RCC 7860 (cell line): ENCODE measurements at places on chromosomes 13 and 19.

DNA sequence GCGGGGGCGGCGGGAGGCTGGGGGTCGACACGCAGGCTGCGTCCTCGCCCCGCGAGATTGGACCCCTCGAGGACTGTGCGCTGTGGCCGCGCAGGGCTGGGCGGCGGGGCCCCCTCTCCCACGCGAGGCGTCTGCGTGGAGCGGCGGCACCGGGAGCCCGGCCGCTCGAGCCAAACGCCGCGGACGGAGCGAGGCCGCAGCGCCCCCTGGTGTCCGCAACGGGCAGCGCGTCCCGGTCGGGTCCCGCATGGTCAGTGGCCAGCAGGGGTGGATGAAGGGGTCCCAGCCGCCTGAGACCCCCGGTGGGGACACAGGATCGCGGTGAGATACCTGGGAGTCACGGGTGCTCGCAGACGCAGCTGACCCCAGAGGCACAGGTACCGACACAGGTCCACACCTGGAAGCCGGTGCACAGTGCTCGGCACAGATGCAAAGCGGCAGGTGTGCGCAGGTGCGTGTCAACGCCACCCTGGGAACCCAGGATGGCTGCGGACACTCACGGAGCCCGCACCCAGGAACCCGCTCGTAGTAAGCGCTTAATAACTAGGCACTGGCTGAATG lies 2.1 kb upstream of the CIRBP start:
- peak; percentile 21 for DNase-seq

- no peak for DNase-seq
Measured at GRCh38 chr19:21947775-21948174, 63.0 kb downstream of the ZNF208 start.

- no peak for DNase-seq
Measured at GRCh38 chr19:18425515-18426415, 6.6 kb downstream of the SSBP4 start.

GRCh38 chr13:110920038-110920437 lies 5.2 kb upstream of the ANKRD10 start:
- peak; percentile 4 for DNase-seq

- no peak for DNase-seq
Measured at GRCh38 chr19:37914908-37915307, 7.9 kb downstream of the SIPA1L3 start.

DNA sequence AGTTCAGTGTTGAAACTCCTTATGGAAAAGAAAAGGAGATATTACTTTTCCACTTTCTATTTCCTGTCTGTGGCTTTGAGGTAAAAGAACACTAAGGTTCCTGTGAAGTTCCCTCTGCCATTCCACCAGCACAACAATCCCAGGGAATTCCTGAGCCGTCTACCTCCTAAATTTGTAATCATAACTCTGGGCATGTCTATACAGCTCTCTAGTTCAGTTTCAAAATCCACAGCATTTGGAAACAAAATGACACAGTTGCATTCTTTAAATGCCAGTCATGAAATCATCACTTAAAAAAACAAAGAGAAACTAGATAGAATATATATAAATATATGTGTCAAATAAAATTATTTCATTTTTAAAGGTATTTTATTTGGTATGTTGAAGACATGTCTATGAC lies 9.0 kb upstream of the THSD1 start:
- DNase-seq, result peak; percentile 45

- DNase-seq, result peak; percentile 36
Measured at GRCh38 chr13:79393564-79394249, 12.3 kb downstream of the RBM26 start.

DNA sequence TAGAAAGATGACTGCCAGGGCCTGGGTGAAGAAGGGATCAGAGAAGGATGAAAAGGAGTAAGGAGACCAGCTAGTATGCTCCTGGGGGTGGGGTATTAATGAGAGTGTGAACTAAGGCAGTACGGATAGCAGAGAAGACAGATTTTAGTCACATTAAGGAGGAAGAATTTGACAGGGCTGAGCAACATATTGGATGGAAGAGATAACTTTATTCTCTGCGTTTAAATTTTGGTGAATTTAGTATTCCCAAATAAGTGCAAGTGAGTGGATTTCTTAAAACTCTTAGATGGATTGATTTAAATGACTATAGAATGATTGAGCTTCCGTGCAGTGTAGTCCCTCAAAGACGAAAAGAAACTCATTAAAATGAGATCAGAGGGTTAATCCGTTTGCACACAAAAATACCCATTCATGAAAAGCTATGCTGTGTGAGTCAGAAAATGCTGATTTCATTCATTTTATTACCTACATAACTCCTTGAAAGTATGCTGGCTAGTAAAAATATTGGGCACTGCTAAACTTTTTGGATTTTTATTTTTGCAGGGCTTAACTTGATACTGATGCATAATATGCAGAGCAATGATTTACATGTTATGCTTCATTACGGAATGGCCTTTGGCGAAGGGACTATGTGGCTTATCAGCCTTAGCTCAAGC lies 54.1 kb downstream of the WDFY2 start:
- DNase-seq, result no peak

DNA sequence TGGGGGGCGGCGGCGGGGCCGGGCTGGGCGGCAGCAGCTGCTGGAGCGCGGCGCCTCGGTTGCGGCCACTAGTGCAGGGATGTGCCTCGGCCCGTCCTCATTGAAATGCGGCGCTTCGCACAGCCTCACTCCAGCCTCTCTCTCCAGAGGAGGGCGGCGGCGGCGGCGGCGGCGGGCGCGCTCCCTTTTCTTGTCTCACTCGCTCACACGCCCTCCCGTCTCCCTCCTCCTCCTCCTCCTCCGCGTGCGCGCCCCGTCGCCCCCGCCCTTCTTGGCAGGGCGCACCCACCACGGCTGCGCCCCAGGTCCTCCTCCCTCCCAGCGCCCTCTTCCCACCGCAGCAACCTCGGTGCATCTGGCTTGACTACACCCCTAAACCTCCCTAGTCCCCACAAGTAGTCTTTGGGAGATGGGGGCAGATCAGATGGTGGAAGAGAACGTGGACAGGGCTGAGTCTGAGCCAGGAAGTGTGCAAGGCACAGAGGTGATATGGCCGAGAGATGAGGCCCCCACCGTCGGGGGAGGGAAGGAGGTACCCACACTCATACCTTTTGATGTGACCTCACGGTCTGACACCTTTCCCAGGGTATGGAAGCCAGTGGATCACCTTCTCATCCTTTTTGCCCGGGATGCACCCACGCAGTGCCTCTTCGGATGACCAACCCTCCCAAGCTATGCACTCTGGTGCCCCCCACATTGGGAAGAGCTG lies at the start of gene DCLK1:
TSS of gene DCLK1 (minus strand) at position 161 of the 709 bp plus-strand sequence.
- peak; percentile 8 for DNase-seq

DNA sequence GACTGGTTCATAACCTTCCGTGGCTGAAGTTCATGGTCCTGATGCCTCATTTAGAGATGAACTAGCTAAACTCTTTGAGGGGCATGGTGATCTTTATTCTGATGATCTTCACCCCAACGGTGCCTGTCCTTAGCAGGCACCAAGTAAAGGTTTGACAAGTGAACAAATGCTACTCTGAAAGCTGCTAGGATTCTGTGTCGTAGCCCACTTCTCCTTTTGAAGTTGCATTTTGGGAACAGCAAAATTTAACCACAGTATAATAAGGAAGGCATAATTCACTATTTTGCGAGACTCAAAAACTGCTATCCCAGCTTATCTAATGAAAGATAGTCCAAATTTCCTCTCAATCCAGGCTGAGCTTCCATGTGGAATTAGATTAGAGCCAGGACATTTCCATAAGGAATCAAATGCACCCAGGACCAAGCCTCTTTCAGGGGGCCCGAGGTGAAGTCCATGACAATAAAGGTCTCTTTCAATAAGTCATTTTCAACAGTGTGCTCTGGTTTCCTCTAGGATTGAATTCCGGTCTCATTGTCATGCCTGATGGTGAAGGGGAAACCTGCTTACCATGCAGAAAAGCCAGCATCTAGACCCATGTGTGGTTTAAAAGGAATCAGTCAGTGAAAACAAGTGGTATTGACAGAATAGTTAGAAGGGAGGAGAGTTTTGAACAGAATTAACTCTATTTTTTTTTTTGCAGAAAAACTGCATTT lies 23.1 kb downstream of the SIAH3 start:
- no peak for DNase-seq

DNA sequence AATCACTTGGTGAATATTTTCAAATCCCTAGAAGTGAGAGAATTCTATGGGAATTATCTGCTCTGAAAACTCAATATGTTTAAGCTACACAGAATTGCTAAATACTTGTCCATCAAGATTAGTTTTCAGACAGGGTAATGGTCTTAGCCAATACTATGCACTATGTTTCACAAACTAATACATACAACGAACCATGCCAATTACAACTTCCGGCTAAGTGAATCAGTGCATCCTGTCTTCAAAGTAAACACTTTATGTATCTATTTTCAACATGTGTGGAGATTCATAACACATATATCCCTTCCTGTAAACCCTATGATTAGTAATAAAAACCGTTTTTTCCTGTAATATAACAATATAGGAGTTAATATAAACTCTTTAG lies 181.5 kb downstream of the POSTN start:
- DNase-seq, result no peak

GRCh38 chr13:101552786-101553185 lies 100.3 kb downstream of the ITGBL1 start:
- no peak for DNase-seq

DNA sequence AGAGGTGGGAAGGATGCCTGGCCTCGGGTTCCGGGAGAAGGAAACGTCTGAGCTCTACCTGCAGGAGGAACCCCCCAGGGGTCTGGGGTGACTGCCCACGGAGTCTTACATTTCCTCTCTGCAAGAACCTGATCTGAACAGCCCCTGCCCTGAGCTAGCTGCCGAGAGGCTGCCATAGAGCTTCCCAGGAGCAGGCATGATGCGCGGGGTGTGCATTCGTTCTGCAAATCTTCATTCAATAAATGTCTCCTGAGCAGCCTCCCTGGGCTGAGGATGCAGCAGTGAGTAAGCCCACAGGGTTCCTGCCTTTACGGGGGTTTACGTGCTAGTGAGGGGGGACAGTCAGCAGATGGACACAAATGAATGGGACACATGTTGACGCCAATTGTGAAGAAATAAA lies 1.5 kb upstream of the SHISA7 start:
- DNase-seq, result no peak

- no peak for DNase-seq
Measured at GRCh38 chr19:46670813-46671212, 9.8 kb upstream of the DACT3 start.

GRCh38 chr19:45395821-45396617 lies 8.8 kb downstream of the PPP1R13L start:
- no peak for DNase-seq

- no peak for DNase-seq
Measured at GRCh38 chr19:8567522-8568172, 9.6 kb downstream of the MYO1F start.

- DNase-seq, result no peak
Measured at GRCh38 chr13:31094331-31095015, 67.2 kb downstream of the HSPH1 start.

GRCh38 chr13:107846642-107847041 lies 368.7 kb downstream of the LIG4 start:
- no peak for DNase-seq

- DNase-seq, result no peak
Measured at GRCh38 chr13:92767468-92767867, 459.1 kb upstream of the GPC6 start.

DNA sequence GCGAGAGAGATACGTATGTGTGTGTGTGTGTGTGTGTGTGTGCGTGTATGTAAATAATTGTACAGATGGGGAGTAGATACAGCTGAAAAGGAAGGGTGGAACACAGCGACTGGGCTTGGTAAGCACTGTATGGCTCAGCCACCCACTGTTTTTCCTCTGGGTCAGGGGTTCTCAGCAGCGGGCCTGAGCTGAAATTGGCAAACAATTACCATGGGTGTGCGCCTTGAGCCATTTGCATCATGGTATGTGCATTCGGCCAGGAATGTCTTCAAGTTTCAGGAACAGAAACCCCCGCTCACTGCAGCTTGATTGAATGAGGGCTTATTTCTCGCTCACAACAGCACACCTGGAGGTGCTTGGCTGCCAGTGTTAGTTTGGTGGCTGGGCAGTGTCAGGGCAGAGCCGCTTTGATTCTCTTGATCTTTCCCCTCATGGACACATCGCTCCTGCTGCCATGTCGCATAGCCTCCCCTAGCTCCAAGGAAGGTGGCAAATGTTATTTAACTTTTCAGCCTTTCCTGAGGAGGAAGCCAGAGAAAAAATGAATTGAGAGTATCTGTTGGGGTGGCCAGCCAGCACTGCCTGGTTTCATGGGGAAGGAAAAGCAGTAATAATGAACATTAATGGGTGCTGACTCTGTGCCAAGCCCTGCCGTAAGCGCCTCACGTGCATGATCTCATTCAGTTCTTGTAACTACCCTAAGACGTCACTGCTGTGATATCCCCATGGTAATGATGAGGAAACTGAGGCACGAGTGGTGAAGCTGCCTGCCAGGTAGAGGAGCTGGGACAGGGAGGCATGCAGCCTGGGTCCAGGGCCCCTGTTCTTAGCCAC lies 126.9 kb downstream of the SIPA1L3 start:
- DNase-seq, result no peak

GRCh38 chr19:32336259-32337083 lies 8.9 kb upstream of the ZNF507 start:
- no peak for DNase-seq

GRCh38 chr19:7000333-7000732 lies 20.9 kb downstream of the MBD3L2B start:
- no peak for DNase-seq

GRCh38 chr19:10516671-10517286 lies 468 bp downstream of the S1PR5 start:
- DNase-seq, result no peak

- no peak for DNase-seq
Measured at GRCh38 chr19:3056417-3057088, 5.7 kb downstream of the TLE5 start.

GRCh38 chr19:23116802-23117571 lies at the start of gene ZNF730:
Gene ZNF730, plus strand, starts transcription at chr19:23117025. Its CDS starts 149 bp downstream, at chr19:23117174.
- DNase-seq, result no peak

DNA sequence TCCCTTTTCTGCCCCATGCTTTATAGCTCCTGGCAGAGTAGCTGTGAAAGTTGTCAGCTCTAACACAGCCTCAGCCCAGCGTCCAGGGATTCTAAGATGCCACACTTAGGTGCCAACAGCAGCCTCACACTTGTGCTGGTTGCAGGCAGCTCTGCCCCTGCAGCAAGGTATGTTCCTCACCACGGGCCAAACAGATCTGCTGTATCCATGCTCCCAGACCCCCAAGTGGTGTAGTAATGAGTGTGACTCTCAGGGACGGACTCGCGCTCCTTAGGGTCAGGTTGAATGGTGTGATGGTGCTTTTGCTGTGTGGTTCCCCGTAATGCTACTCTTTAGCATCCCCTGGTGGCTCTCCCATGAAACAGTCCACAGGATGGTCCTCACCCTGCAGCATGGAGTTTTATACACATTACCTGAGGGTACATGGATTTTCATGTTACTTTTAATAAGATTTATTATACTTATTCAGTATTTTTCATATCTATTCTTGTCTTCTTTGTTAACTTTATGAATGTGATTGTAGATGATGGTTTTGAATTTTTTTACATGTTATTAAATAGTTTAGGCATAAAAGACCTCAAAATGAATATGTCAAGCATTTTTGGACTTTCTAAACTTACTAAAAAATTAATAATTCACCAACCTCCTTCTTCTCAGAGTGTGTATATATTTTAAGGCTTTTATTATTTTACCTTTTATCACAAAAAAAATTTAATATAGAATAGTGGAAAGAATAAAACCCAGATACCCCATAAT lies 232.5 kb downstream of the SLC7A1 start:
- DNase-seq, result peak; percentile 8
